ENCODE measurements at places on chromosomes 5 and 9.

- DNase-seq = no peak
These were observed 21.5 kb downstream of the GABBR2 start for GRCh38 chr9:98686961-98687855.

- no peak for DNase-seq
These were observed 160.6 kb downstream of the CCDC192 start for GRCh38 chr5:127863610-127864395.

DNA sequence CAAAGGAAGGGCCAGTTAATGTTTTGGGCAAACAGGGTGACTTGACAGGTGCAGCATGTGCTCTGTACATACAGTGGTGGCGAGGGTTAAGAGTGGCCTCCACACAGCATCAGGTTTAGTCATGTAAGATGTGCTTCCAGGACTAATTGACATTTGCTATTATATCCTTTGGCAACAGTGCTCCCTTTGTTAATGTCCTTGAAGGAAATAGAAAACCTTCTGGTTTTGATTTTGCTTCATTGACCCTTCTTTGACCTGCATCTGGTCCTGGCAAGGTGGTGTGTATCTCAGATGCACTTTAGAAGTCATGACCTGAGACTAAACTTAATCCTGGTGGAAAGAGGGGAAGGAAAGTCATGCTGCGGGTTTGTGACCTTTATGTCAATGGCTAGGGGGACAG, 440.0 kb downstream of the ENC1 start:
- no peak for DNase-seq

DNA sequence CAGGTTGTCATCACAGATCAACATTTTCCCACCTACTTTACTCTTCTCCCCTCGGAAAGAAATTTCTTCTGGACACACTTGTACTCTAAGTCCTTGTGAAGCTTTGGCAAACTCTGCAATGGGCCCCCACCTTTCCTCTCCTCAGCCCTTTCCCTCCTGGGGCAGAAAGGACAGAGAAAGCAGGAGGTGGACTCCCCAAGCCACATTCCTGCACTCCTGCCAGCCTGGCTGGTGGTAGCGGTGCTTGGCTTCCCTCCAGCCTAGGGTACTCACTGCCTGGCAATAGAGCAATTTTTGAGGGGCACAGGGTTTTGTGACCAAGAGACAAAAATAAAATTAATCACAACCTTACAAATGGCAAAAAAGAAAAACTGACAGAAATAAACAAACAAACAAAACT, 451.4 kb downstream of the ZSWIM6 start:
- DNase-seq = no peak

- no peak for DNase-seq
These were observed 461.3 kb upstream of the CLINT1 start for GRCh38 chr5:158320178-158320674.

GRCh38 chr5:74862221-74862620, 4.0 kb downstream of the FAM169A start:
- no peak for DNase-seq

DNA sequence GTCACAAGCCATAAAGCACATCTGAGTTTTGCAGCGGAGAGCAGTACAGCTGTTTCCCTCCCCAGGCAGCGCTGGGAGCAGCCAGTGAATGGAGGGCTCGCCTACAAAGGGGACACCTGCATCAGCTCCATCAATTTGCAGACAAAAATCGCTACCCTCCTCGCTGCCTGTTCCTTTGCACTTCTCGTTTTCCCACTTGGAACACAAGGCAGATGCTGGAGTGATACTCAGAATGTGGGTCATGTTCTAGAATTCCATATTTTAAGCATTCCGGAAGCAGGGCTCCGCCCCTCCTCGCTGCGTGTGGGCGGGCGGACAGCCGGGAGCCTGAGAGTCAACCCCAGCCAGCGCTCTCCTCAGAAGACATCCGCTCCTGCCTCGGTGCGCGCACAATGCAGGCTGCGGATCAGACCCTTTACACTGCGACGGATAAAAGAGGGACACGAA, 92.1 kb downstream of the LMNB1 start:
- DNase-seq = no peak

DNA sequence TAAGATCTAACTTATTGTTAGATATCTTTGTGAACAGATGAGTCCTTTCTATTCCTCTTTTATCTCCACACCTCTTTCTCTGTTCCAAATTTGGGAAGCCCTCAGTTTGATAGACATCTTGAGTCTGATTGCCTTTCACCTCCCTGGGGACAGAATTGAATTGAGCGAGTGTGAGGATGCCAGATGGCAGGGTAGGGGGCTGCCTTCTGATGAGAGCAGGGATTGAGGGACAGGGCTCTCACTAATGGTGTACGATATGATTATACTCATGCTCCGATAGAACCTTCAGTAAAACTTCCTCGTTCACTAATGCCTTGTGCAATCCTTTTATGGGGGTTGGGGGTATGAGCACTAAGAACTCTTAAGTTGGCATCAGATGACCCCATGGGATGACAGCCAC, 172.1 kb upstream of the DAP start:
- no peak for DNase-seq

DNA sequence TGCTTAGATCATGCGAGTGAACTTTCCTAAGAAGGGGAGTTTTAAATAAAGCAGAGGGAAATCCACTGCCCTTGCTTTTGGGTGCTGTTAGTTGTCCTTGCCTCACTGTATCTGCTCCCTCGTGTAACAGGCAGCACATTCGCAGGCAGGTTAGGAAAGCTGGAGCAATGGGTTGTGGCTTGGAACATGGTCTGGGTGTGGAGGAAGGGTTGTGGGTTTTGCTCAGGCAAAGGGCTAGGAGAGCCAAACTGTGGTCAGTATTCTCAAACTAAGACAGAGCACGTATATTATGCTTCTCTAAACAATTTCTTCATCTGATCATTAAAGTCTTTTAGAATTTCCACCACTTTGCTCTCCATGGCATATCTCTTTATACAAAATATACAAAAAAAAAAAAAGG, 135.7 kb downstream of the FANCC start:
- DNase-seq = no peak

DNA sequence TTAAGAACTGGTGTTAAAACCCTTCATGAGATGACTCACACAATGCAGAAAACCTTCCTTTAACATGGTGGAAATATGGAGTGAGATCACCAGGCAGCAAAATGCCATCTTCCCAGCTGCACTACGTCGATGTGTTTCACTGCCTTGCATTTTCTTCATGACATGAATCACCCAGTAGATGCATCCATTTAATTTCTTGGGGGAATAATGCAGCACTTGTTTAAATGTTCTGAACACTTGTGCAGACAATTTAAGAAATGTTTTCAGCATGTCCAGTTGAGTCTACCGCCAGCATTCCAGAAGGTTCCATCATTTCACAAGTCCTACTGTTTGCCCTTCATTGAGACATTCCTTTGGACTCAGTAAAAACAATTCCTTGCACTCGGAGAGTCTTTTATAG, 81.6 kb downstream of the ADAMTS16 start:
- no peak for DNase-seq

DNA sequence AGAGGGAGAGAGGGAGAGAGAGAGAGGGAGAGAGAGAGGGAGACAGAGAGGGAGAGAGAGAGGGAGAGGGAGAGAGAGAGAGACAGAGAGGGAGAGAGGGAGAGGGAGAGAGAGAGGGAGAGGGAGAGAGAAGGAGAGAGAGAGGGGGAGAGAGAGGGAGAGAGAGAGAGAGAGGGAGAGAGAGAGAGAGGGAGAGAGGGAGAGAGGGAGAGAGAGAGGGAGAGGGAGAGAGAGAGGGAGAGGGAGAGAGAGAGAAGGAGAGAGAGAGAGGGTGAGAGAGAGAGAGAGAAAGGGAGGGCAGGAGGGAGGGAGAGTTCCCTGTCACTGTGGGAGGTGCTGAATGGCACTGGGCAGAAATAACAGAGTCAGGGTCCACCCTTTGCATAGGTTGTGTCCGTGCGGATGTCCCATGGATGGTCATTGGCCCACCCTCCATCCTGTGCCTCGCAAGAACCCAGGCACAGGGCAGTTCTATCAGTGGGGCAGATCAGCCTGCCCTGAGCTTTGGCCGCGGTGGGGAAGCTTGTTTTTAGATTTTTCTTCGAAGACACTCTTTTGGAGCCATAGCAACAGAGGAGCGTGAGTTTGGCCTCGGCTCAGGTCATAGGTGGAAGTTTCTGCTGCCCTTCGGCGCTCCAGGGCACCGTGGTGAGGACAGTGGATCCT, 30.1 kb downstream of the ADAMTSL2 start:
- DNase-seq = no peak

DNA sequence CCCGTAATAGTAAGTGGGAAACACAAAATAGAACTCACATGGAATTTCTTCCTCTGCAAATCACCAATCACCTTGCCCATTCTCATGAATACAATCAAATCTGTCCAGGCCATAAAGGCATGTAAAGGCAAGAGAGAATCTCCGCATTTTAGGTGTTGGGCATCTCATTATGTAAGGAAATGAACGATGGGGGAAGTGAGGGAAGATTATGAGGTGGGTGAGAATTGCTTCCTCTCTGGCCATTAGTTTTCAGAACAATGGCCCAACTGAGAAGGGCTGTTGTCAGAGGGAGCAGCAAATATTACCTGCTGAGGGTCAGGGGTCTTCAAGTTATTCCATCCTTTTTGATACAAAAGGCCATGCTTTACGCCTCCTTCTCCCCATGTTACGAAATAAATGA, 455.1 kb downstream of the ARHGEF28 start:
- no peak for DNase-seq

DNA sequence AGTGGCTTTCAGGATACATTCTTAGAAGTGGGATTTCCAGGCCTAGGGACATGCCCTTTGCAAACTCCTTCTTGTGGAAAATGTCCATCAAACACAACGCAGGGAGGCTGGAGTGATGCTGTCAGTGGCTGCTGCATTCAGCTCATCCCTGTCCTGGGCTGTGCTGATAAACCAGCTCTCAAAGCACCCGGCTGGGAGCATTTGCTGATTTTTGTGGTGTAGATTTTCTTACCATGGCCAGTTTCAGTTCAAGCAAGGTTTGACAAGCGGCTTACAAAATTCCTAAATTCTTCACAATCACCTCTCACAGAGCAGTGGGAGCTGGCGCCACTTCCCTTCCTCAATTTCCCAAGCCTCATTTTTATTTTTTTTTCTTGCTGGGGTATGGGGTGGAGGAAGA, 28.2 kb downstream of the FAM163B start:
- DNase-seq = no peak

DNA sequence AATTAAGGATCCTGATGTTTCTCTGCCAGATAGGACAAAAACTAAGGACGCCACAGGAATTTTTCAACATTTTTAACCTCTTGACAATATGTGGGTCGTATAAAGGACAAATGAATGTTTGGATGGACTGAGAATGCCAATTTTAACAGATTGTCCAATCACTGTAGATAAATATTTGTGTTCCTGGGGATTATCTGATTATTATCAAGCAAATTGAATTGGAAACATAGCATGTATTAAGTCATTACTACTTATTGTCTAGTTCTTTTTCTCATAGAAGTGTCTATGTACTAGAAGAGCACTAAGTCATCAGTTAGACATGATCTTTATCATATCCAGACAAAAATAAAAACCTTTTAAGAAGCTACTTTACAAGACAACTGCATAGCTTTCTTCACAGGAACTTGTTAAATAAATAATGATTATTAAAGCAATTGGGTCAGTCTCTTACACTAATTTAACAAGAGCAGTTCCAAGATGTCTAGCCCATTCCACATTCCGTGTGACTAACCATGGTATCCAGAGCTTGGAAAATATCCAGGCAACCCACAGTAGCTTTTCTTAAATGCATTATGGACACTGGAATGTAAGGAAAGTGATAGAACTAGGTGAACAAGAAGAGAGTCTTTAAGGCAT, 127.5 kb upstream of the CDKN2B start:
- no peak for DNase-seq

DNA sequence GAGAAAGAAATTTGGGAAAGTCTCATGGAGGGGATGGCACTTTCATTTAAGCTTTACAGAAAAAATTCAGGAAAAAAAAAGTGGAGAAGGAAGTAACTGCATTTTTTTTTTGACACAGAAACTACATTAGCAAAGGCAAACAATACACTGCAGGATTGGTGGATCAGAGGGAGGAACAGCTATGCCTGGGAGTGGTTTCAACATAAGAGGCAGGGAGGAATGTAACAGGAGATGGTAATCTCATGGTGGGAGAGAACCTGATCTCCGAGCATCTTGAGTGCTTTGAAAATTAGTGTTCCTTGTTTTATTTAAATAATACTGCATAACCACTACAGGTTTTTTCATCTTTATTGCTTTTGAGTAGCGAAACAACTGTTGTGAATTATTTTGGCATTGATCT, 249.4 kb downstream of the FAM170A start:
- no peak for DNase-seq

DNA sequence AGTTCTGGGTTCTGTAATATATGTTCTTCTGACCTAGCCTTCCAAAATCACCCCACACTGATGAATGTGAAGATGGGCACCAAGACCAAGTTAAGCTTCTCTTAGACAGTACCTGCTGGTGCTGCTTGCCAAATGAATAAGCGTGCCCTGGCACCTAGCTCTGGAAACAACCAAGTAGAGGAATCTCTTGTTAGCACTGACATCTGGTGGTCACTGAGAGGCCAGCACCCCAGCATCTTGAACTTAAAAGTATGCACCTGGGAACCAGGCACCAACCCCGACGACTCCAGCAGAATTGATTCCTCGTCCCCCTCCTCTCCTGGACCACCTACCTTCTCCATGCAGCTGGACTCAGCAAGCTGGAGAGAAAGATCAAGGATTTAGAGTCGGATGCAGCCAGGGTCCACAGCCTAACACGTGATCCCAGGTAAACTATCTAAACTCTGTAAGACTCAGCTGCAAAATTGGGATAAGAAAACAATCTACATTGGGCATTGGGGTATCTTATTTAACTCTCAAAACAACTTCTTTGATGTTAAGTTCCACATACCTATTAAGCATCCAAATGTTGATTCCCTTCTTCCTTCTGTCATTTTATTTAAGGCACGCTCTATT, 89.8 kb downstream of the SLC1A3 start:
- no peak for DNase-seq

DNA sequence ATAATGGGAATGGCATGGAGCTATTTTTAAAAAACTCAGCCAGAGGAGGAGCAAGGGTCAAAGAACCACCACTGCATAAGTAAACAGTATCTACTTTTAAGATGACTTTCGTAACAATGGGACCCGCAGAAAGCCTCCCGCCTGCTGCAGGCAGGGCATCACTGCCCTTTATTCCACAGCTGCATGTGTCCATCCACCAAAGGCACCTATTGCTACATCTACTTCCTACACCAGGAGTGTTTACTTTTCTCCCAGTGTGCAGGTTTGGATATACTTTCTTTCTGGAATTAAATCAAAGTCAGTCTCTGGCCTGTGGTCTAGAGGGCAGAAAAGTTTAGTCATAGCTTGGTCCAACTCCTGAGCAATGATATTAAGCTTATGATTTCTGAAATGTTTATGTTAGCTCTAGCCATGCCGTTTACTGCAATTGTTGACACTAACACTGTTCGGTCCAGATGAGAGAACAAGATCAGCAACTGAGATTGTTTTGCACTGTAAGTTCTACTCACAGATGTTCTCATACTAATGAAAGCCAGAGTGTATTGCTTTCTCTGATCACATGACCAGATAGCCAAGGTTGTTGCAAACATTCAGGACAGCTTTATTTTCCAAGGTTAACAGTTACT, 391.5 kb downstream of the FGF10 start:
- DNase-seq = no peak

DNA sequence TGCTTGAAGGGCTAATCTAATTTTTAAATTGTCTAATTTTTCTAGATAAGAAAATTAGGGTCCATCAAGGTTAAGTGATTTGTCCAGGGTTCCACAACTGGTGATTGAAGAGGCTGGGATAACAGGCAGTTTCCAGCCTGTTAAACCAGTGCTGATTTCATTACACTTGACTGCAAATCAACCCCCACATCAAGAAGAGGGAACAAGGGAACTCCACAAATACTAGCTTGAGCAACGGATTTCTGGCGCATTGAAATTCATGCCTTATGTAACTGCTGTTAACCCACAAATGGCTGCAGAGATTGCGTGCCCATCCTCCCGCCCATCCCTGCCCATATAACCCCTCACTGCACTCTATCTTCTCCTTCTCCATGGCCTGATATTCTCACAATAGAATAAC, 10.0 kb downstream of the PLPPR1 start:
- no peak for DNase-seq

Data from cortex of kidney (tissue), 1 donor.